GM04503 (cell line): ENCODE measurements at places on chromosomes 1 and 21.

- no peak for DNase-seq
Observed at GRCh38 chr1:44326024-44326701, 28.9 kb downstream of the ERI3 start.

DNA sequence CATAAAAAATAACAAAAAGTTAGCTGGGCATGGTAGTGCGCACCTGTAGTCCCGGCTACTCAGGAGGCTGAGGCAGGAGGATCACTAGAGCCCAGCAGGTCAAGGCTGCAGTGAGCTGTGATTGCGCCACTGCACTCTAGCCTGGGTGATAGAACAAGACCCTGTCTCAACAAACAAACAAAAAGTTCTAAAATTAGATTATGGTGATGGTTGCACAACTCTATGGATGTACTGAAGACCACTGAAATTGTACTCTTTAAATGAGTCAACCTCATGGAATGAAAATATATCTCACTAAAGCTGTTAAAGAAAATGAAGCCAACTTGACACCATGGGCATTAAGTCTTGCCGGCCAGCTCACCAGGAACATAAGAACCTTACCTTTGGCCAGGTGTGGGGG, 9.1 kb downstream of the MRAP start:
- DNase-seq = no peak

DNA sequence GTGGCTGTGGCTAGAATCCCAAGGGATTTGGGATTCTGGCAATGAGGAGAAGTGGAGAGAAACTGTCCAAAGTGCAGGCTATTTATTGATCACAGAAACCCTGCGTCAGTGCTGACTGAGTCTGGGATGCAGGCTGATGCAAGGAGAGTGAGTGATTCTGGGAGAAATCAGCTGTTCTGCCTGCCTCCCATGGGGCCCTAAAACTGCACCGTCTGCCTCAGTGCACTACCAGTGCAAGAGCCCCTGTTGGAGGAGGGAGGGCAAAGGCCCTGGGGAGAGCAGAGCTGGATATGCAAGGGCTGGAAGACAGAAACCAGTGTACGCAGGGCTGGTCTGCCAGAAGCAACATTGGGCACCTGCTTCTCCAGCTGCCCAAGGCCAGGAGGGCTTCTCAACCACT, 42.6 kb downstream of the C1orf198 start:
- no peak for DNase-seq

DNA sequence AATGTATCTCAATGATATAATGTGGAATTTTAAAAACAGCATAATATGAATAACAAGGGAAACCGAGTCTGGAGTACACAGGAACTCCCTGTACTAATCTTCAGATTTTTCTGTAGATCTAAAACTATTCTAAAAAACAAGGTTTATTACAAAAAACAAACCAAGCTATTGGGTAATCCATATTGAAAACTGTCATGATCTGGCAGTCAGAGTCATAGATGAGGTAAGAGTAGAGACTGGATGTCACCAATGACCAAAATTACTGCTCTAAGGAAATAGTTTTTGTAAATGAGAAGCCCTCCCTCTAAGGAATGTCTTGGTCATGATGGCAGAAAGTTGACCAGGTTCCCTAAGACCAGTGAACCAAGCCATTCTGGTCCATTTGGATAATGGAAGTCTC, 2.4 kb upstream of the SPOCD1 start:
- no peak for DNase-seq

DNA sequence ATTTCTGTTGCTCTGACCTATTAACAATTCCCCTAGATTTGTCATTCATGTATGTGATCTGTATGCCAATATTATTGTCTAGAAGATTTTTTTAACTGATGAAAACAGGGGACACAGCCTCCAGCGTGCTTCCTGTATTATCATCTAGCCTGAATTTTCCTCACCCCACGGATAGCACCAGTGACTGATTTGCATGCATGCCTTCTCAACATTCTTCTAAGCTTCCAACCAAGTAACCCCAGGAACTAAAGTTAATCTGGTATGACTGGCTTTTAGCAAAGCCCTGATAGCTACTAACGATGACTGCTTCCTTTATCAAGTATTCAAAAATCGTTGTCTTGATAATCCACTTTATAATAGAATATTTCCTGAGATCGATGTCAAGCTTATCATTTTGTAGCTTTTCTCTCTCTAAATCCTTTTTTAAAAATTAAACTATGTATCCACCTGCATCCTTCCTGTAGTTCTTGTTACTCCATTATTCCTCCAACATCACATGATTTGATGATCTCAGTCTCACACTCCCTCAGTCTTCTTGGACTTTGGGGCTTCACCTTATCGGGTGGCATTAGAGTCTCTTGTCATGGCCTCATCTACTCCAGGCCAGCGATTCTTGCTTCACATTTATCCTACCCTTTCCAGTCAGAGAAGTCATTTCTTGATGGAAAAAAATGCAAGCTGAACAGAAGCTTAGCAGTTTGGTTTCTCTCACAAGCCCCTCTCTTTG, 19.0 kb downstream of the BCAR3 start:
- DNase-seq = no peak

- no peak for DNase-seq
Observed at GRCh38 chr21:35249636-35250035, 200.5 kb upstream of the RUNX1 start.

GRCh38 chr1:155759966-155760630, 71.2 kb downstream of the DAP3 start:
- DNase-seq = no peak

DNA sequence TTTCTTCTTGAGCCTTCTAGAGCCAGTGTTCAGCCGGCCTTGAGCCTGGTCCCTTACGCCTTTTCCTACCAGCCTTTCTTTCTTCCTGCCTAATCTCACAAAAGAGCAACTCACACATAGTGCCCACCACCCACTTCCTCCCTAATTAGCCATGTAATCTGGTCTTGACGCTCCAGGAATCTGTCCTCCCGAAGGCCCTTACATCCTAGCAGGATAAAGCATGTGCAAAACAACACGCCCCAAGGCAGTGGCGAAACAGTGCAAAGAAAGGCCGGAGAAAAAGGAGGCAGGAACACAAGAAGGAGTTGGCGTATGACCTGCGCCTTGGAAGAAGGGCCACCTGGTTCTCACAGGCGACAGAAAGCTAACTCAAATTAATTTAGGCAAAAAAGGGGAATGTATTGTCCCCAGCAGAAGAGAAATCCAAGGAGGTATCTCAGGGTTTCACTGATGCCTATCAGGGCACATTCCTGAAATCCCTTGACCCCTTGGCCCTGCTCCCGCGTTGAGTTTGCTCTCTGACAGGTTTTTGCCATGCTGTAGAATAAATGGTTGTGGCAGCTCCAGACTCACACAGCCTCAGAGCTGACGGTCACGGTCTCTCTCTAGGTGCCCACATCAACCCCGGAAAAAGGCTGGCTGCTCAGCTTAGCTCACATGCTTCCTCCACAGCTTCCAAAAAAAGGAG, 79.0 kb downstream of the ZNF281 start:
- no peak for DNase-seq

- DNase-seq = no peak
Observed at GRCh38 chr1:2389644-2390043, 1.7 kb downstream of the MORN1 start.

- DNase-seq = no peak
Observed at GRCh38 chr1:228376651-228377631, 29.7 kb downstream of the TRIM11 start.

- DNase-seq = no peak
Observed at GRCh38 chr1:70468180-70468579, 57.1 kb downstream of the CTH start.

GRCh38 chr1:67724928-67725560, 40.0 kb downstream of the GADD45A start:
- DNase-seq = peak; percentile 85

DNA sequence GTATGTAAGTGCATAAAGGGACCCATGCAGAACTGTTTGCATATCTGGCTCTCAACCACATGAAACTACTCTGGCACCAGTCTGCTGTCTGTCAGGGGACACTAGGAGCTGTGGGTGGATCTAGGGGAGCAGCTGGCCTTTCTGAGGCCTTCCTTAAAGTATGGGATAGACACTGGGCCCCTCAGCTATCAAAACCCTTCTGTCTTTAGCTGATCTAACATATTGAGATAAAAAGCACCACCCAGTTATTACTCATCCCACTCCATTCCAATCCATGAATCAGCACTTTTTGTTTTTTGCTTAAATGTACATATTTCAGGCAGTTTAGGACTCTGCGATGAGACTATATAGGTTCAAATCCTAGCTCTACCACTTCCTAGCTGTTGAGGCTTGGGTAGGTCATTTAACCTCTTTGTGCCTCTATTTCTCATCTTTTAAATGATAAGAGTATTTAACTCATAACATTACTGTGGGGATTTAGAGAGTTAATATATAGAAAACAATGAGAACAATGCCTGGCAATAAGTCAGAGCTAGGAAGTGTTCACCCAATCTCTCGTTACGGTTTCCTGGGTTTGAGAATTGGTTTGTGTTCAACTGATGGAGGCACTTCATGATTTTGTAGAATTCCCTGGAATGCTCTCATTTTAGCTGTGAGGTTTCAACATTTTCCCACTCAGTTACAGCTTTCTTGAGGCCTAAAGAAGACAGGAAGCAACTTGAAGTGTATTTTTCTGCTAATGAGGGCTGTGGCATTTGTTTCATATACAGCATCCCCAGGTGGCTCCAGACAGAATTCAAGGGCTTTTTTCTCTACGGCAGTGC, 68.9 kb downstream of the LRIG2 start:
- DNase-seq = no peak

GRCh38 chr1:234494049-234494448, 15.1 kb upstream of the TARBP1 start:
- no peak for DNase-seq

GRCh38 chr1:85188530-85188929, 12.3 kb downstream of the SYDE2 start:
- no peak for DNase-seq

- no peak for DNase-seq
Observed at GRCh38 chr1:230058626-230059025, 8.4 kb upstream of the GALNT2 start.

DNA sequence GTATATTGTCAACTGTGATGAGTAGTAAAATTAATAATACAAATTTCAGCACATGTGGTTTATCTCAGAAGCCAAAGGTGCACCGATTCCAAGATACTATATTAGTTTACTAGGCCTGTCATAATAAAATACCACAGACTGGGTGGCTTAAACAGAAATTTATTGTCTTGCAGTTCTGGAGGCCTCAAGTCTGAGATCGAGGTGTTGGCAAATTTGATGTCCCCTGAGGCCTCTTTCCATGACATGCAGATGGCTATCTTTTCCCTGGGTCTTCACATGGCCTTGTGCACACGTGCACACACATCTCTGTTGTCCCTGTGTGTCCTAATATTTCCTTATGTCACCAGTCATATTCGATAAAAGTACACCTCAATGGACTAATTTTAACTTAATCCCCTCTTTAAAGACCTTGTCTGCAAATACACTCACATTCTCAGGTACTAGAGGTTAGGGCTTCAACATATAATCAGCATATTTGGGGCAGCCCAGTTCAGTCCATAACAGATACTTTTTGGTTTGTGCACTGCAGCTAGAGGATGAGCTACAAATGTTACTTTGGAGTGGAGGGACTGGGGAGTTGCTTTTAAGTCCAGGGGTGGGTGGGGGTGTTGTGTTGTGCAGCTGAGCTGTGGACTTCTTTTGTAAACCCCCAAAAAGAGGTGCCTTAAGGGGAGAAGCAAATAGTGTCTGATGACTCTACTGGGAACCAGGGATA, 21.4 kb downstream of the TSNAX start:
- DNase-seq = no peak

GRCh38 chr1:86739648-86740509, 35.5 kb downstream of the SH3GLB1 start:
- no peak for DNase-seq

GRCh38 chr1:99935534-99935933, 34.3 kb upstream of the SLC35A3 start:
- no peak for DNase-seq

GRCh38 chr1:95542936-95543335, 308.9 kb downstream of the RWDD3 start:
- DNase-seq = no peak

- DNase-seq = no peak
Observed at GRCh38 chr1:214843281-214843680, 239.3 kb upstream of the KCNK2 start.

DNA sequence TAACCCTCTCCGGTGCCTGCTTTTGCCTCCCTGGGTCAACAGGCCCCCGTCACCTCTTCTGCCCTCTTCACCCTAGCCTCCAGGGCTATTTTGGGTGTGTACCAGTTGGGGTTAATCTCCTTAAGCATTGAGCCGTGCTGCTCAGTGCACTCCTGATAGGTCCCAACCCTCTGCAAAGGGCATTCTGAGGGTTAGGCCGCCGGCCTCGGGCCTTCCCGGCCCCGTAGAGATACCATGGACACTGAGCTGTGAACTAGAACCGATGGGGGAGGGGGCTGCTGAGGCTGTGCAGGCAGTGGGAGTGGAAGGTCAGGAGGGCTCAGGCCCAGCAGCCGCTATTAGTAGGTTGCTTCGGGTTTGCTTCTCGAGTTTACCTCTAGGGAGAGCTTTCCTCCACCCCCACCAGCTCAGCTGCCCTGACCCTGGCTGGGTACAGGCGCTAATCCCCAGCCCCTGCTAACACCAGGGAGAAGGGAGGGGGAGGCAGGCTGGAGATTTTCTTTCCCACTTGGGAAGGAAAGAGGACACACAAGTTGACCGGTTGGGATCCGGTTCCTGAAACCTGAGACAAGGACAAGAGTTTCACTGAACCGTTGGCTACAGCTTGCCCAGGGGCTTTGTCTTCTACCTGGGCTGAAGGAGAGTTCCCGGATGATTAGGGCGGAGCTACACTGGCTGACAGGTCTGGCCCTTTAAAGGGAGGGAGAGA, 4.8 kb downstream of the LMOD1 start:
- no peak for DNase-seq

- DNase-seq = no peak
Observed at GRCh38 chr21:37369307-37369854, 2.8 kb downstream of the DYRK1A start.

DNA sequence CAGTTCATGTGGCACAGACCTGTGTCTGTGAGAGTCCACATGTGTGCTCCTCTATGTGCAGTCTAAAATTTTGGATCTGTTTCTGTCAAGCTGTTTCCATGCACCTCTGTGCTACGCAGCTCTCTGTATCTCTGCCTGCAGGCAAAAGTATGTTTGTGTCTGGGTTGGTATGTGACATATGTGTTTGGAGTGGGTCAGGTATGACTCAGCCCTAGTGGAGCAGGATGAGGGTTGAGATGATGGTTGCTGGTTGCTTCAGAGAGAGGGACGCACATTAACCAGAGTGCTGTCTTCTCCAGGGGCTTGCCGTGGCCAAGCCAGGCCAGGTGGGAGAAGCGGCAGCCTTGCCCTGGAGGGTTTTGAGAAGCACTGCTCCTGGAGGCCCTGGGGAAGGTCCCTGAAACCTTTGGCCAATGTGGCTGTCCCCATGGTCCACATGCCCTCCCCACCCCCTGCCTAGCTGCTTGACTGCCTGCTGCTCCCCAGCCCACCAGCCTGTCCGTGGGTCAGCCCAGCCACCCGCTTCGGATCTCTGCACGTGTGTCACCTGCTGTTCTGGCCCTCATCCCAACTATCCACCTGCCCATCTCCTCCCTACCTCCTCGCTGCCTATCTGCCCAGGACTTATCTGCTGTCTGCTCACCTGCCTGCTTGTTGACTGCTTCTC, 4.1 kb upstream of the EVA1B start:
- no peak for DNase-seq

GRCh38 chr1:83012950-83013349, 986.0 kb downstream of the TTLL7 start:
- no peak for DNase-seq
